ENCODE measurements at places on chromosomes 3 and 15.

- DNase-seq: no peak
Measured at GRCh38 chr3:29577250-29577649, 296.4 kb downstream of the RBMS3 start.

DNA sequence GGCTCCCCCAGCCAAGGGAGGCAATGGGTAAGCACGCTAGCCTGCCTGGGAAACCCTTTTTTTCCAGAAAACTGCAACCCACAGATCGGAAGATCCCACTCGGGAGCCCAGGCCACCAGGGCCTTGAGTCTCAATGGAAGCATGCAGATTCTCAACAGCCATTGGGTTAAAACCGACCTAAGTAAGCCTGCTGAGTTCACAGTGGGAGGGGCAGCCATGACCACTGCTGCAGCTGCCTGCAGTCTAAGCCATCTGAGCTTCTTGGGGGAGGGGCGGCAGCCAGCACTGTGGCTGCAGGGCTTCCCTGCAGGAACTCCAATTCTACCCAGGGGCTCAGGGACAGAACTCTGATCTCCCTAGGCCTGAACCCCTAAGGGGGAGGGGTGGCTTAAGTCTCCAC is 82.0 kb downstream of the DPPA2 start:
- DNase-seq: no peak

DNA sequence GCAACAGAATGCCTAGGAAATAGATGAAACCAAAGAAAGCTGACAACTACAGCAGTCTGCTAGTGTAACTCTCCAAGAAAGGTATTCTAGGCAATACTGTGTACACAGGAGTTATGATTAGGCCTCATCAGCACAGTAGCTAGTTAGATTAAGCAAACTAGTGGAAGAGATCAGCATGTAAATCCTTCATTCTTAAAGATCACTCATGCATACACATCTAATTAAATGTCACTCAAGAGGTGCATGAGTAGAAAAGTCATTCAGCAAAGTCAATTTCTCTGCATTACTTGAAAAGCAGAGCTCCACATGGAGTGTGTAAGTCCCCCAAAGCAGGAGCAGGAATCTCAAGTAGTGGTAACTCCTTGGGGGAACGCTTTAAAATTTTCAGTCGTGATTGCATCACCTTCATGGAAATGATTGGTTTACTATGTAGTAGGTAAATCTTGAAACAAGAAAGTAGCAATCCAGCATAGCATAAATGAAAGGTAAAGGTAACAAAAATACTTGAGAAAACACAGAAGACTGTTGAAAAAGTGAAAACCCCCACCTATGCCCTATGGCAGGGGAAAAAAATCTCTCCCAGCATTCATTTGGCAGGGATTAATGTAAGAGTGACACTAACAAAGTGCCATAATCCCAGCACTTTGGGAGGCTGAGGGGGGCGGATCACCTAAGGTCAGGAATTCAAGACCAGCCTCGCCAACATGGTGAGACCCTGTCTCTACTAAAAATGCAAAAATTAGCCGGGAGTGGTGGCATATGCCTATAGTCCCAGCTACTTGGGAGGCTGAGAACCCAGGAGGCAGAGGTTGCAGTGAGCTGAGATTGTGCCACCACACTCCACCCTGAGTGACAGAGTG is 29.4 kb upstream of the PPIB start:
- no peak for DNase-seq

GRCh38 chr3:64475037-64475436 is 212.8 kb downstream of the ADAMTS9 start:
- DNase-seq: no peak

DNA sequence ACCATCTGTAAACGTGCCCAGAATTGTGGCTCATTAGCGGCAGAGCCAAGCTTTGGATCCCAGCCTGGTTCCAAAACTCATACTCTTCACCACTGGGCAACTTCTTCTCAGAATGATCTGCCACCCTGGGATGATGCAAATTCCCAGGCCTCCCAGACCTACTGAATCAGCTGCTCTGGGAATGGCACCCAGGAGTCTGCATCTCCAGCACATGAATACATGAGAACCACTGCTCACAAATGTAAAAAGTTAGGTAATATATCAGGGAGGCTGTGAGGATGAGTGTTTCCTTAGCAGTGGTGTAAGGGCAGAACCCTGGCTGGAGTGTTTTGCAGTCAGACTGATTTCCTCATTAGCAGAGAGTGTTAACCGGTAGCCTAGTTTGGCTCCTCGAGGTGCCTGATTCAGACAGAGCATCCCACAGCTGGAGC is 94.2 kb downstream of the LIPC start:
- DNase-seq: no peak

- no peak for DNase-seq
Measured at GRCh38 chr15:74196175-74196574, 6.4 kb downstream of the STRA6 start.

DNA sequence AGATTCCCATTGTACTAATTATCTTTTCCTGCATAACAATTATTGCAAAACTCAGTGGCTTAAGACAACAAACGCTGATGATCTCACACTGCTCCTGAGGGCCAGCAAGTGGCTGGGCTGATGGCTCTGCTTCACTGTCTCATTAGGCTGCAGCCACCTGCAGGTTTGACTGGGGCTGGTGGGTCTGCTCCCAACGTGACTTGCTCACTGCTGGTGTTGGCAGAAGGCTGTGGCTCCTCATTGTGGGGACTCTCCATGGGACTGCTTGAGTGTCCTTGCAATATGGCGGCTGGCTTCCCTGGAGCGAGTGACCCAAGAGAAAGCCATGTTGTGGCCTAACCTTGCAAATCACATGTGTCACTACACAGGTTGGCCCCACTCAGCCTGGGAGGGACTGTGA is 71.1 kb downstream of the PLXNA1 start:
- no peak for DNase-seq

GRCh38 chr15:57376696-57377477 is 582 bp downstream of the CGNL1 start:
- DNase-seq: peak; percentile 41

GRCh38 chr3:4551051-4551711 is 58.0 kb downstream of the ITPR1 start:
- no peak for DNase-seq

GRCh38 chr15:25785641-25786025 is 77.5 kb downstream of the ATP10A start:
- no peak for DNase-seq

DNA sequence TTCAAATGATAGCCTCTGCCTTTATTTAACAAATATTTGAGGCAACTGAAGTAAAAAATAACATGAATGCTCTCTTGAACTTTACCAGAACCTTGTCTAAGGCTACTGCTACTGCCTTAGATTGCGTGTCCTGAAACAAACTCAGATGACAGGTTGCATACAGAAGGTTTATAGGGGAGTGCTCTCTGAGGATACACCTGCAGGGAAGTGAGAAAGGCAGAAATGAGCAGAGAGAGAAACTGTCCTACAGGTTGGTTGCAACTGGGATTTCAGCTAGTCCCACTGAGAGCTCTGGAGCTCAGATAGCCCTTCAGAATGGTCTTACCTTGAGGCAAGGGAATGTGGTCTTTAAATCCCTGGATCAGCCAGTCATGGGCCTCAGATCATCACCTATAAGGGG is 165.5 kb downstream of the IL5RA start:
- DNase-seq: no peak

DNA sequence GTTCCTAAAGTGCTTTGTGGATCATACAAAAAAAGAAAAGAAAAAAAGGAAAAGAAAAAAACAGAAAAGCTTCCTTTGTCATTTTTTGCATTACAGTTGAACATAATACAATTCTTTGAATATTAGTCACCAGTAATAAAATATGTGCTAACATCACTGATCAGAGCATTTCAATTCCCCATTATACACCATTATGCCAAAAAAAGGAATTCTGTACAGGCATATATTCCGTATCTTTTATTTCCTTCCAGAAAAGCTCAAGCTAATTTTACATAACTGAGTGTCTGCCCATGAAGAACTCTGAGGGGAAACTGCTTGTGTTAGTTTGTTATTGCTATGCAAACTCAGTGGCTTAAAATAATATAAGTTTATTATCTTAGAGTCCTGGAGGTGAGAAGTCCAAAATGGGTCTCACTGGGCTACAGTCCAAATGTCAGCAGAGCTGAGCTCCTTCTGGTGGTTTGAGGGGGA is 377.9 kb downstream of the GAP43 start:
- no peak for DNase-seq

DNA sequence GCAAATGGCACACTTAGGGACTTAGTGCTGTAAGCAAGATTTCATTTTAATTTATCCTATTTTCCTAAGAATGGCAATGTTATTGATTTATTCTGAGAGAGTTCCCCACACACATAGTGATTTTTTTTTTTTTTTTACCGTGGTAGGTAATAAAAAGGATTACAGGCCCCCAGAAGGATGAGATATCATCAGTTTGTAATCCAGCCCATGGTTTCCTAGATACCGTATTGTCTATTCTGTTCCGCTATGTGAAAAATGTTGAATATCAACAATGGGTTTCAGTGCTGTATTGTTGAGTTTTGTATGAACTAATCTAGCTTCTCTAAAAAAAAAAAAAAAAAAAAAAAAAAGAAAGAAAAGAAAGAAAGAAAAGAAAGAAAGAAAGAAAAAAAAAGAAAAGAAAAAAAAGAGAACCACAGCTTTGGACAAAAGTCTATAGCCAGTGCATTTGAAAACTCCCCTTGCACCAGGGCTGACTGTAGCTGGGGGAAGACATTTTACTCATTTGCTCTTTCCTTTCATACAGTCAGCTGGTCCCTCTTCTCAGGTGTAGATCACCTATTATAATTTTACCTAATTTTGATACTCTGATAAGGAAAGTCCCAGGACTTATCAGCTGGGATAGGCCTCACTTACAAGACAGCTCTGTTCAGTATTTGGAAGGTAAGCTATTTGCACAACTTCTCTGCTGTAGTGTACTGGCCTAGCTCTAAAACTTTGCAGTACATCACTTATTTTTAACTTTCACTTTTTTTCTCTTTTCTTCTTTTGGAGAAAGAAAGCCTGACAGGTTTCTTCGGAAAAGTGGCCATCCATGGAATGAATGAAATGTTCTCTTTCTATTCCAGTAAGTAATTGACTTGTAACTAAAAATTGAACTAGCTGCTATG is 101.4 kb upstream of the SOX2 start:
- no peak for DNase-seq

DNA sequence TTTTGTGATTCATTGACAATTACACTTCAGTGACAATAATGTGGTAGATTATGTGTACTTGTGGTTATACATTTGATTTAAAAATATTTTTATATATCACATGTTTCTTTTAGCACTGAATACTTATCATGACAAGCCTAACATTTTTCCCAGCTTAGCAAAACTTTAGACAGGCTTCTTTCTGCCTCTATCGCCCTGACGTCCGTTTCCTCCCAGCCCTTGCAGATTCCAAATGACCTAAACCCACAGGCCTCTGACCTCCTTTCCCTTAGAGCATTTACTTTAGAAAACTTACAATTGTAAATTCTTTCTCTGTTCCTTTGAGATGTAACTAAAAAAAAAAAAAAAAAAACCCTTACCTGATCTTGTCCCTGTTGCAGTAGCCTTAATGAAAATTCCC is 326.1 kb downstream of the UNC13C start:
- no peak for DNase-seq

- DNase-seq: no peak
Measured at GRCh38 chr15:101067660-101068522, 148.7 kb downstream of the LRRK1 start.

- no peak for DNase-seq
Measured at GRCh38 chr3:24405057-24405456, 89.6 kb downstream of the THRB start.

GRCh38 chr3:185763347-185764005 is 61.4 kb downstream of the IGF2BP2 start:
- no peak for DNase-seq

DNA sequence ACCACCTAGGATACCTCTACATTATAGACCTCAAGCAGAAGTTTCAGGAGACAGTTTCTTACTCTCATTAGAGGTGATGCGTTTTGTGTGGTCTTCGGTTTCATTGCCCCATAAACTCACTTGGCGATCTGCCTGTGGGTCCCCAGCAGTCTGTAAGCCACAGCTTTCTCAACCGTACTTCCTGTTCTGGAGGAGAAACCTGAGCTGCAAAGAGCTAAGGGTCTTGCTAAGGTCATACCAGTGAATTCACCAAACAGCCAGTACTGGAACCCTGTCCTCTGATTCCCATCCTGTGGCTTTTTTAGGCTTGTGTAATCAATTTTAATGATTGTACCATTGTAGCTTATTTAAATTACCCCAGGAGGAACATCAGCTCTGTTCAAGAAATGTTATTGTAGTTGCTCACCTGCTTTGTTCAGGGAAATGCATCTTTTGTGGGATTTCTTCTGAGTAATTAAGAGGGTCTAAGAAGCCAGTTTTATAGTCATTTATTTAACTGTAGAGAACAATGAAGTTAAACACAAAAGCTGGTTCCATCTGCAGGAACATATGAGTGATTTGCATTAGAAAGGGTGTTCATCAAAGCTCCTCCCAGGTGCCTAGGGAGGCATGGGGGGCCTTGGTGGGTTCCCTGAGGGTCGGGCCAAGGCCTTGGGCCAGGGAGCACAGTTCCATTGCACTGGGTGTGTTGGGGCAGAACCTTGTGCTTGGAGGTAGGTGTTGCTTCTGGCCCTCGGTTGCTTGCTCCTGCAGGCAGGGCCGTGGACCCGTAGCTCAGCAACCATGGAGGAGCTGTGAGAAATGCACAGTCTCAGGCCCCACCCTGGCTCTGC is 69.6 kb downstream of the APBA2 start:
- no peak for DNase-seq

GRCh38 chr3:120459196-120459595 is 8.4 kb upstream of the FSTL1 start:
- DNase-seq: no peak

- no peak for DNase-seq
Measured at GRCh38 chr3:177102553-177102952, 94.7 kb downstream of the TBL1XR1 start.

- DNase-seq: no peak
Measured at GRCh38 chr3:20125897-20126296, 60.1 kb downstream of the SGO1 start.

DNA sequence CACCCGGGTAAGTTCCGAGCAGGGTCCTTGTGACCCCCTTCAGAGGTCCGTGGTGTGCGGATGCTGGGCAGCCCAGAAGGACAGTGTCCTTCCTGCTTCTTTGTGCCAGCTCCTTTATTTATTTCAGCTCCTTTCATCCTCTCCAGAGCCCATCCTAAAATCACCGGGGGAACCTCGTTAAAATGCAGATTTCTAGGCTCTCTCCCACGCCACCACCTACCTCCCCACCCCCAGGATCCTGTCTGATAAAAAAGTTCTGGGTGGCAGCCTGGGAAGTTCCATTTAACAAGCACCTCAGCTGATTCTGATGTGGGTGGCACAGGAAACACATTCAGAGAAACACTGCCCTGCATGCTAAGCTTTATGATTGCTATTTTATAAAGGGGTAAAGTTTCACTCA is 12.5 kb upstream of the IGF1R start:
- DNase-seq: no peak

- DNase-seq: no peak
Measured at GRCh38 chr3:62845996-62846395, 29.2 kb downstream of the CADPS start.

- no peak for DNase-seq
Measured at GRCh38 chr3:183255348-183255730, 2.3 kb downstream of the B3GNT5 start.
